Activated CD4-positive, alpha-beta T cell treated with anti-CD3 and anti-CD28 coated beads for 24 hours (primary cell): ENCODE measurements at places on chromosomes 6 and 20.

GRCh38 chr6:100116411-100117194, 122.6 kb upstream of the MCHR2 start:
- no peak for DNase-seq

GRCh38 chr20:59043698-59044097, 1.1 kb upstream of the PRELID3B start:
- DNase-seq, result no peak

- no peak for DNase-seq
Measured at GRCh38 chr20:16241911-16242310, 331.3 kb downstream of the KIF16B start.

DNA sequence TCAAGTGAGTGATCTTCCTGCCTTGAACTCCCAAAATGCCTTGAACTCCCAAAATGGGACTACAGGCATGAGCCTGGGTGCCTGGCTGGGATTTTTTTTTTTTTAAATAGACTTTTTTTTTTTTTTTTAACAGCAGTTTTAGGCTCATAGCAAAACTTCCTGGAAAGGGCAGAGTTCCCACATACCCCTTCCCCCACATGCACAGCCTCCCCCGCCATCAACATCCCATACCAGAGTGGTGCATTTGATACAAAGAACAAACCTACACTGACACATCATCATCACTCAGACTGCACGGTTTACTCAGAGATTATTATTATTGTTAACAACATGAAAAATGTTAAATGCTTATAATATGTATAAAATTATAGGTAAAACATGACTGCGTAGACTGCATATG, 26.0 kb downstream of the UQCC1 start:
- DNase-seq, result no peak

DNA sequence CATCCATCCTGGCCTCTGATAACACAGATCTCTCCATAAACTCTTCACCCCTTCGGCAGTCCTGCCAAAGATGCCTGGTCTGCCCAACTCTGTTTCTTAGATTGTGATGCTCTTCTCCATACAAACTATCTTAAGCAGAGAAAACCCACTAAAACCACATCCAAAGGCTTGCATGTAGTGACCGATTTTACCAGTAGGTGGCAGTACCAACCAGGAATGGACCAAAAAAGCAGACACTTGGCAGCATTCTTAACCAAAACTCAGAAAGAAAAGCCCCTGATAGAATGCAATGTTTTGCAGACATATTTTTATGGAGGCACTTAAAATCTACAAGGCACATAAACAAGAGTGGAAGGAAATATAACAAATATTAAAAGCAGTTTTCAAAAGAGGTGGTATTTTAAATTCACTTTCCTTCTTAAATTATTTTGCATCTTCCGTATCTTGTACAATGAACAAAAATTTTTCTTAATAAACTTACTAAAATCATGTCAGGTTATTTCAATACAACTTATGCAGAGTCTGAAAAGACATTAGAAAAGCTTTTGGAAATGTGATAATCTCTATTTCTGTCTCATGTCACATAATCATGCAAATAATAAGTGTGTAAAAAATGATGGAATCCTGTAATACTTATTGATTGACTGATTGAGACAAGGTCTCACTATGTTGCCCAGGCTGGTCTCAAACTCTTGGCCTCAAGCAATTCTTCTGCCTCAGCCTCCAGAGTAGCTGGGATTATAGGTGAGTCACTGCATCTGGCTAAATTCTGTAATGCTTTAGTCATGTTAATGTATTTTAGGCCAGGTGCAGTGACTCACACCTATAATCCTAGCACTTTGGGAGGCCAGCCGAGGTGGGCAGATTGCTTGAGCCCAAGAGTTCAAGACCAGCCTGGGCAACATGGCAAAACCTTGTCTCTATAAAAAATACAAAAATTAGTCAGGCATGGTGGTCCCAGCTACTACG, 29.4 kb downstream of the LRP11 start:
- DNase-seq, result peak; percentile 61

GRCh38 chr6:72650081-72650745, 28.3 kb downstream of the KCNQ5 start:
- no peak for DNase-seq

- DNase-seq, result no peak
Measured at GRCh38 chr6:135576055-135576454, 78.5 kb upstream of the AHI1 start.

GRCh38 chr6:92281571-92282076, 1137.7 kb downstream of the EPHA7 start:
- DNase-seq, result no peak

DNA sequence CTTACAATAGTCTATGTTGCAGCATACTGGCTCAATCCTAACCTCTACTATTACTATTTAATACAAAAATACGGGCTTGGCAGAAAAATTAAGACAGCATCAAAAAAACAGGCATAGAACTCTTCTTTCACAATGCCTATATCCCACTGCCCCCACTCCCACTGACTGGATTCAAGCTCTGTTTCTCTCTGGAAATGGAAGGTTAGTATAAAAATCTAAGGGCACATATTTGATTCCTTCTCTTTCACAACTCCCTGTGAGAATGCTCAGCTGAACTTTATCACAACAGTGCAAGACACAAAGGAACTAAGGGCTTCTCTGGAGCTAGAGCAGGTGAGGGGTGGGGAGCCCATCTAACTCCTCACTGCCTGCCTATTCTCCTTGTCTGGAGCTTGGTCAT, 258.4 kb upstream of the FAM83B start:
- DNase-seq, result no peak

GRCh38 chr20:62027116-62027515, 38.6 kb downstream of the TAF4 start:
- DNase-seq, result no peak

- DNase-seq, result no peak
Measured at GRCh38 chr6:25010176-25010575, 74.4 kb upstream of the RIPOR2 start.

DNA sequence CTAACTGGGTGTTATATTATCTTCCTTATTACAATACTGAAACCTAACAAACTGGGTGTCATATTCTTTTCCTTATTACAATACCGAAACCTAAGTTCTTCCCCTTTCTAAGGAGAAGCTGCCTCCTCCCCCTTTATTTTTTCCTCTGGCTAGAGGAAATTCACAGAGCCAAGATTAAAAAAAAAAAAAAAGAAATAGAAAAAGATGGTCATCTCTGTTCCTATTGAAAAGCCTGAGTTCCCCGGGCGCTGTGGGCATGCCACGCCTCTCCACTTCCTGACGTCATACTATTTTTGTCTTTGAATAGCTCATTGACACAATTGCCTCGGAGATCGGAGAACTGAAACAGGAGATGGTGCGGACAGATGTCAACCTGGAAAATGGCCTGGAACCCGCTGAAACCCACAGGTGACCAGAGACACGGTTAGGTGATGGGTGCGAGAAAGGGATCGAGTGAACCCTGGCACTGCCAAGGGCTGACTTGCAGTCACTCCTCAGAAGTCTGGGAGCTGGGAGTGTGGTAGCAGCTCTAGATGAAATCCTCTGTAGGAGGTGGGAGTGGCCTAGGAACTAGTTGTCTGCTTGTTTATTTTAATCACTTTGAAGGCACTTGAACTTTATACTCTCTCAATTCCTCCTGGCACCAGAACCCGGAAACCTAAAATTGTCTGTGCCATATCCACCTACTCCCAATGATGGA, 82.2 kb upstream of the NAA20 start:
- DNase-seq, result no peak

DNA sequence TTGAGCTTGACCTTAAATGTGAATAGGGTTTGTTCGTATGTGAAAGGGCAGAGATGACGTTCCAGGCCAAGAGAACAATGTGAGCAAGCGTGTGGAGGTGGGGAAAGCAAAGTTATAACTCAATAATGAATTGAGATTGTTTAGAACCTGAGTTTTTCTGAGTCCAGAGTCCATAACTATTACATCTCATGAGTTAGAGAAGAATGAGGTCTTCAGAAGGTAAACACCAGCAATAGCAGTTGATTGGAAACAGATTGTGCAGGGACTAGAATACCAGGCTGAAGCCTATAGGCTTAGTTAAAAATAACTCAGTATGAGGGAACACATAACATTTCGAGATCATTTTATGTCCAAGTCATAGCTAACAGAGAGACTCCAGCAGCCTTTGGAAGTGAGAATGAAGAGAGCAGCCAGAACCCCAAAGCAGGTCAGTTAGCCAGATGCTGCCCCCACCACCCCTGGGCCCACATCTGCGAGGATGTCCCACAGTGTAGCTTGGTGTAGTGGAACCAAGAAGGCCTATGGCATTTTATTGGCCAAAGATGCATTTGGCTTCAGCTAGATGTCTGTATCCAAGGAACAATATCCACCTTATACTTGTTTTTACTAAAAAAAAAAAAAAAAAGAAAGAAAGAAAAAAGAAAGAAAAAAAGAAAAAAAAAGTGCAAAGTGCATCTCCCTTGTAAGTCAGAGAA, 121.7 kb downstream of the TNFRSF21 start:
- no peak for DNase-seq

GRCh38 chr6:154448448-154449096, 61.9 kb downstream of the CNKSR3 start:
- DNase-seq, result no peak

DNA sequence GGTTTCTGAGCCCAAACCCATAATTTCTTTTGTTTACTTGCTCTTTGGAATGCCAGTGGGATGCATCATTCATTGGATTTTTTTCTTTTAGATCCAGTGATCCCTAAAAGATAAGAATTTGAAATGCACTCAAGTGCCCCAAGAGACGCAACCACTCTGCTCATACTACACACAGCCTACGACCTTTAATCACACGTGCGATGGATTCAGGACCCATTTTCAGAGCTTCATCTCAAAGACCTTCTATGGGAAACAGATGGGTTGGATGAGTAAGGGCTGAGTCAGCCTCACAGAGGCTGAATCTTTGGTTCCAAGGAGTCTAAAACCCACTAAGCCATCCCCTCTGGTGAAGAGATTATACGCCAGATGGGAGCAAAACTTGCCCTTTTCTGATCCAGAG, 265.5 kb upstream of the EXOC2 start:
- no peak for DNase-seq

- DNase-seq, result no peak
Measured at GRCh38 chr6:16756660-16757255, 4.5 kb downstream of the ATXN1 start.

DNA sequence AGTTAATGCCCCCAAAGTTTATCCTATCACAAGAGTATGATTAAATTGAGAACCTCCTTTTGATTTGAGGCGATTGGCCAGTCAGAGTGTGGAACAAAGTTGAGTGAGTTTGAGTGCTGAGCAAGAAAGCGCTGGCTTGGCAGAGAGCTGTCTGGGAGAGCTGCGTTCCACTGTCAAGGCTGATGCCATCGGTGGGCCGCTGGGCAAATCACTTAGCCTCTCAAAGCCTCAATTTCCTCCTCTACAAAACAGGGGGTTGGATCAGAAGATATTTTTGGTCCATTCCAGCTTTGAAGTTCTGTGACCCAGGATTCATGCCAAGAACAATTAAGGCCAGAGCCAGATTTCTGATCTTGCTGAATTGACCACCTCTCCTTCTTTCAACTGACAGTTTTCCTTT, 60.2 kb downstream of the TMEM242 start:
- no peak for DNase-seq

DNA sequence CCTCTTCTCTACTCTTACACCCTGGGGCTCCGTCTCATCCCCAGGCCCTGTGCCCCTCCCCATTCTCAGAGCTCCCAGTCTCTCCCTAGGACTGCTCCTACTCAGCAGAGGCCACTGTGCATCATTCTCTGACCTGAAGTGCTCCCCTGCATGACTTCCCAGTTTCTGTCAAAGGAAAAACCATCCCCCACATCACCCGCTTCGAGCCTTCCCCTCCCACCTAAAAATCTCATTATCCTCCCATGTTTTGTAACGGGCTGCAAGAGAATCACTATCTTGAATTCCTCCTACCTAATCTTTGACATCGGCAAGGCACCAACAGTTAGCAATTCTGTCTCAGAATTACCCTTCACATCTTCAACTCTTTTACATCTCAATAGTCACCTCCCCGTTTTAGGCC, 463.0 kb downstream of the PRKN start:
- no peak for DNase-seq

DNA sequence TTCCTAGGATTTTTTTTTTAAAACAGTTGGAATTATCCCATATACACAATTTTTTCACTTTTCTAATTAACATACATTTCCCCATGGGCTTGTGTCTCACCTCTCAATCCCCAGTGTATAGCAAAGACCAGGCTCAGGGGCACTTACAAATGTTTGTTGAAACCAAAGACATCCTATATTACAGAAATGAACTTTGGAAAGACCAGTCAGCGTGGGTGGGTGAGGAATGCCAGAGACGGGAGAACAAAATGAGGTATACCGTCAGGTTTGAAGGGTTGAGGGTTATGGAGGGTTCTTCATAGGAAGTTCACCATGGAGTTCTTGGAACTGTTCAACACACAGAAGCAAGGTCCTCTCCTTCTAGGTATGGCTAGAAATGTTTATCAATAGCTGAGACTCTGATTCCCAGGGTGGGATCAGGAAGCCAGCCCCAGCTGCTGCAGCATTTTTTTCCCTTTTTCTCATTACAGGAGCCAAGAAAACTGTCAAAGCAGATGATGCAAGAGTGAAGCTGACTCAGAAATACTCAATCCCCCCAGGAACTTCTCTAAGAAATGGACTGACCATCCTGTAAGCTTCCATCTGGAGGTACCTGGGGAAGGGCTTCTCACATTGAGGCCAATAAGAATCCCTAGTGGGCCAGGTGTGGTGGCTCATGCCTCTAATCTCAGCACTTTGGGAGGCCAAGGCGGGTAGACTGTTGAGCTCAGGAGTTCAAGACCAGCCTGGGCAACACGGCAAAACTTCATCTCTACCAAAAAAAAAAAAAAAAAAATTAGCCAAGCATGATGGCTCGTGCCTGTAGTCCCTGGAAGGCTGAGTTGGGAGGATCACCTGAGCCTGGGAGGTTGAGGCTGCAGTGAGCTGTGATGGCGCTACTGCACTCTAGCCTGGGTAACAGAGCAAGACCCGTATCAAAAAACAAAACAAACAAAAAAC, 15.9 kb upstream of the TBC1D20 start:
- DNase-seq, result no peak

- no peak for DNase-seq
Measured at GRCh38 chr20:32632461-32633354, 41.0 kb downstream of the C20orf203 start.

DNA sequence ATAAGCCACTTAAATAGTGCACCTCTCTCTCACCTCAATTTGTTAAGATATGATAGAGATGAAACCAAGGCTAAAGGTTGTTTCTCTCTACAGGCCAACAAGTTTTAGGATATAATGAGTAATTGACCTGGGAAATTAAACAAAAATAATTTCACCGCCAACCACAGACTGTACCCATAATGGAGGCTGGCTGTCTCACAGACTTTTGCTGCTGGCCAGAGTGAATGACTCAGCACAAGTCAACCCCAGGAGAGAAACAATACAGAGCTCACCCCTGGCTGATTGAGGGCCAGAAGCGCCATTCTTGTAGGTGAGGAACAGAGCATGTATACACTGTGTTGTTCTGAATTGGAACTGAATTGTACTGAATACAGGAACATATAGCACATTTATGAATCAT, 99.9 kb downstream of the CAP2 start:
- no peak for DNase-seq
